ENCODE measurements at places on chromosomes 16 and 17.

GRCh38 chr17:32323046-32323445 is 18.9 kb downstream of the C17orf75 start:
- no peak for DNase-seq

GRCh38 chr17:61479493-61480413 is 27.5 kb downstream of the TBX4 start:
- DNase-seq: no peak

DNA sequence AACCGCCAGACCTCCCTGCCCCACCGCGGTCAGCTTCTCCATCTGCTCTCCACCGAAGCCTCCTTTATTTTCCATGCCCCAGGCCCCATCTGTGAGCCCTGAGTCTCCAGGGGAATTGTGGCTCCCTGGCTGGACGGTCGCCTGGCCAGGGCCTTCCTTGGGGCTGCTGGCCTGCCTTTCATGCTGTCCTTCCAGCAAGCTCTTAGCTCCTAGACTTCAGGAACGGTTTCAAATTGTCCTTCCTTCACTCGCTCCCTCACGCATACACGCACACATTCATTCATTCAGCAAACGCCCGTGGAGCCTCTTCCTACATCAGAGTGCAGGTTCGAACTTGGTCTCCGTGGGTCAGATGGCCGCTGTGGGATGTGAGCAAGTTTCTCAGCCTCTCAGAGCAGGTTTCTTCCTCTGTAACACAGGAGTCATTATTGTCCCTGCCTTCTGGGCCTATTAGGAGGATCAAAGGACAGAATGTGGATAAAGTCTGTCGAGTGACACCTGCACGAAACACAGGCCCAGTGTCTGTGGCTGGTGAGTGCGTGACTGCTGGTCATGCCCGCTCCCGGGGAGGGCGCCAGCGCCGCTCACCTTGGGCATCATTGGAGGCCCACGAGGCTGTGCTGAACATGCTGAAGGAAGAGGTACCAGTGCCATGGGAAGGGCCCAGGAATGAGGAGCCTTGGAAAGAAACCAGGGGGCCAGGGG is 18.7 kb upstream of the GSE1 start:
- DNase-seq: no peak

- no peak for DNase-seq
These were observed 22.9 kb downstream of the SLFN12L start for GRCh38 chr17:35514564-35514963.

- no peak for DNase-seq
These were observed 21.8 kb downstream of the NUDT7 start for GRCh38 chr16:77744141-77744540.
